ENCODE measurements at places on chromosomes 2 and 18.

DNA sequence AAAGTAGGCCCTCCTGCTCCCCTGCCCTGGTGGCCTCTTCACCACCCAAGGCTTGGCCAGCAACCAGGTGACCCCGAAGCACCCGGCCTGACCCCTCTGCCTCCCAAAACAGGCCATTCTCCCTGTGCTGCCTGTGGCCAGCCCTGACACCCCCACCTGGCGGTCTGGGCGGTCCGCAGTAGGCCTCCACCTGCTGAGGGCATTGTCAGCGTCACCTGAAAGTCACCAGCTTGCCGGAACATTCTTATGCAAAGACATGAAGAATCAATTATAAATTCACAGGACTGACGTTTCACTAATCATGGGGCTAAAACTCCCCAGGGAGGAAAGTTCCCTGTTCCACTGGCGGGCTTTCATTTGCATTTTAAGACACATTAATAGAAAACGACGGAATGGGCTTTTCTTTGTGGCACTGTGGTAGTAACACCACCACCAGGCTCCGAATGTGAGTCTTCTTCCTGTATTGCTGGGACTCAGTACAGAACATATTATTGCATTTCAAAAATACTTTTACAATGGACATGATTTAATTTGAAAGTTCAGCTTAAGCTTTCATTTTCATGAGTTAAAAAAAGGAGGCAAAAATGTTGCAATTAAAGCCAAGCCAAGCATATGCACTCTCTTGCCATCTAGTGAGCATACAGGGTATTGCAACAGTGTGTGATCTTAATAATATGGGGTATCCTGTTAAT lies 57.4 kb downstream of the ADI1 start:
- peak; percentile 60 for DNase-seq

DNA sequence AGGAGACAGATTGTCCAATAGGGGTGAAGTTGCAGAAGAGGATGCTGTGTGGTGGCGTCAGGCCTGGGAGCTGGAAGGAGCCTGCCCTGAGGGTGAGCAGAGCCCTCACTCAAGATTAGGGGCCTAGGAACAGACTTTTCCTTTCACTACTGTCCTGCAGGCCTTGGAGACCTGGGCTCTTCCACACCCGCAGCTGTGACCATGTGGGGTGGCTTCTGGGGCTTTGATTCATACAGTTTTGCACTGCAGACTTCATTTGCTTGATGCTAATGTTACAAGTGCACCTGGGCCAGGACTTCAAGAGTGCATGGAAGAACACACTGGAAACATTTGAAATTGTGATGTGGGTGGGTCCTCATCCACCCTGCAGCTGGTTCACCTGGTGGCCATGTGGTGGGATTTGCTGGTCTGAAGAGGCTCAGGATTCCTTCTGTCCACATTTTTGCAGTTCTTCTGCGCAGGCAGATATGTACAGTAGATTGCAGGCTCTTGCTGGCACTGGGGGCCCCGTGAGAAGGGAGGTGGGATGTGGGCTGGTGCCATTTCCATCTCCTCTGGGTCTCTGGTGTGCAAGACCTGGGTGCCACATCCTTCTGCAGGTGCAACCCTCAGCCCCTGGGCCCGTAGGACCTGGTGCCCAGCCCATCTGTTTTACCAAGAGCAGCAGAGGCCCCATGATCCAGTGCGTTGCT lies 9.9 kb downstream of the GLI2 start:
- no peak for DNase-seq

DNA sequence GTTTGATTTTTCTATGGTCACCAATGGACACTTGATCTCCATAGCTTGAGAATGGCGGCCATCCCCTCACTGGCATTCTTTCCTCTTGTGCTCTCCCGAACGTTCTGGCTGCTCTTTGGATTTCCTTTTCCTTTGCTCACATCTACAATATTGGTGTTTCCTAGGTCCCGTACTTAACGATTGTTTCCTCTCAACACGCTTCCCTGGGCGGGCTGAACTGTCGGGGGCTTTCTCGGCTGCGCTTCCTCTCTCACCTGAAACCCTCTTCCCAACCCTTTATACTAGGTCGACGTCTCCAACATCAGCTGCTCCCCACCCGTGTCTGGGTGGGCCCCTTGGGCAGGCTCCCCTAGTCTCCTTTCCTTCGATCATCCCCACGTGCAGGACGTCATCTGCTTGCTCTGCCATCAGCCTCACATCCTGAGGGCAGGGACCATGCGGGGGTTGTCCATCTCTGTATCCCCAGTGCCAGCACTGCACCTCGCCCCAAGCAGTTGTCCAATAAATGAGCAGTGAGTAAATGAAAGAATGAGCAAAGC lies 634 bp upstream of the DIS3L2 start:
- no peak for DNase-seq

- DNase-seq, result peak; percentile 34
These were observed 784.1 kb upstream of the CDH7 start for GRCh38 chr18:64966667-64967066.

DNA sequence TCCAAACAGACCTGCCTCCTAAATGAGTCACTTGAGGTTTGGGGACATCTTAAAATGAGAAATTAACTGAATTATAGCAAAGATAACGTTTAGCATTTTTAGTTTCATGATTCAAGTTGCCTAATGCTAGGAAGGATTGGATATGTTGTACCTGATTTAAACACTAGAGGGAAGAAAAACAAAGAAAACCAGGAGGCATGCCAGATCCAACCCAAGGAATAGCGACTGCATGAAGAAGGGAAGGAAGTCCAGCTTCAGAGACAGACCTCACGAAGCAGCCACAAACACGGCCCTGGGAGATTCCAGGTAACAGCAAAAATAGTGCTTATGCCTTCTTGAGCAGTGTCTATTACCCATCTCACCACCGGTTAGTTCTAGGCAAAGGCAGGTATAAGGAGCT lies 499.9 kb upstream of the SPHKAP start:
- peak; percentile 70 for DNase-seq

GRCh38 chr2:62774555-62775366 lies 69.2 kb downstream of the EHBP1 start:
- DNase-seq, result peak; percentile 57

GRCh38 chr18:38883111-38883510 lies 1317.5 kb upstream of the CELF4 start:
- DNase-seq, result no peak

DNA sequence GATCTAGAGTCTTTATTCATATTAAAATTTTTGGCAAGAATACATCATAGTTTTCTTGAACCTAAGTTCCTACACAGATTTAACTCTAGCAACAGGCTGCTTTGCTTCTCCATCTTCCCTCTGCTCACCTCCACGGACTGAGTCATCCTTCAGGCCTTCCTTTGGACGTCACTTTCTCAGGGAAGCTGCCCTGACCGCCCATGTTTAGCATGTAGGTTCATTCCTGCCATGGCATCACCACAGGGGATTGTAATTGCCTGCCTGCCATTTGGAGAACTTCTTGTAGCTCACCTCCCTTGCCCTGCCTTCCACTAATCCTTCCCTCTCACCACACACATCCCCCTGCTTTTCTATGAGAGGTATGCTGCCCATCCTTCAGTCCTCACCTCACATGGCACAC lies 43.9 kb upstream of the B3GNT2 start:
- DNase-seq, result peak; percentile 51

GRCh38 chr2:108195133-108195439 lies 44.7 kb upstream of the SULT1C3 start:
- no peak for DNase-seq

- DNase-seq, result no peak
These were observed 285.2 kb downstream of the MYCN start for GRCh38 chr2:16225545-16225944.

DNA sequence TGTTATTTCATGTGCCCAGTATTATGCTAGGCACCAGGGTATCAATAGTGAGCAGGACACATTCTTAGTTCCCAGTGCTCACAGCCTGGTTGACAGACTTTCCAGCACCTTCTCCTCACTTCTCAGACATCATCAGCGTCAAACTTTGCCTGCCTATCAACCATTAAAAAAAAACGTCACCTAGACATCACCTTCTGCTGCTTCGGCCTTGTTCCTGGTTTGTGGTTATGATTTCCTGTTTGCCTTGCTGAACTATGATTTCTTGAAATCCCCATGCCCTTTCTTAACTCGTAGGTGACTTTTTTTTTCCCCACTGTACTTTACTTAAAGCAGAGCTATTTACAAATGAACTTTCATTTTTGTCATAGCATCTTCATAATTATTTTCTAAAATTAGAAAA lies 60.4 kb upstream of the NABP1 start:
- no peak for DNase-seq
